ENCODE measurements at places on chromosomes 2 and 18.

DNA sequence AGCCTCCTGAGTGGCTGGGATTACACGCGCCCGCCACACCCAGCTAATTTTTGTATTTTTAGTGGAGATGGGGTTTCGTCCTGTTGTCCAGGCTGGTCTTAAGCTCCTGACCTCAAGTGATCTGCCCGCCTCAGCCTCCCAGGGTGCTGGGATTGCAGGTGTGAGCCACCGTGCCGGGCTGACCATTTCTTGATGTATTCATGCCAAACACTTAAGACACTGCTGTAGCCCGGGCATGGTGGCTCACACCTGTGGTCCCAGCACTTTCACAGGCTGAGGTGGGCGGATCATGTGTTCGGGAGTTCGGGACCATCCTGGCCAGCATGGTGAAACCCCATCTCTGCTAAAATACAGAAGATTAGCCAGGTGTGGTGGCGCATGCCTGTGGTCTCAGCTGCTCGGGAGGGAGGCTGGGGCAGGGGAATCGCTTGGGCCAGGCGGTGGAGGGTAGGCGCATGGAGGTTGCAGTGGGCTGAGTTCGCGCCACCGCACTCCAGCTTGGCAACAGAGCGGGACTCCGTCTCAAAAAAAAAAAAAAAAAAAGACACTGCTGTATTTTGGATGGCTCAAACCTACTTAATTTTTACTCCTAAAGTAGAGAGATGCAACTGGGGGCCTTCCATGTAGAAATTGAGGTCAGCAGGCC lies 140.8 kb downstream of the NUP35 start:
- no peak for DNase-seq

GRCh38 chr2:68806511-68807109 lies 64.6 kb downstream of the BMP10 start:
- no peak for DNase-seq

GRCh38 chr2:205610437-205610836 lies 71.9 kb upstream of the NRP2 start:
- no peak for DNase-seq

DNA sequence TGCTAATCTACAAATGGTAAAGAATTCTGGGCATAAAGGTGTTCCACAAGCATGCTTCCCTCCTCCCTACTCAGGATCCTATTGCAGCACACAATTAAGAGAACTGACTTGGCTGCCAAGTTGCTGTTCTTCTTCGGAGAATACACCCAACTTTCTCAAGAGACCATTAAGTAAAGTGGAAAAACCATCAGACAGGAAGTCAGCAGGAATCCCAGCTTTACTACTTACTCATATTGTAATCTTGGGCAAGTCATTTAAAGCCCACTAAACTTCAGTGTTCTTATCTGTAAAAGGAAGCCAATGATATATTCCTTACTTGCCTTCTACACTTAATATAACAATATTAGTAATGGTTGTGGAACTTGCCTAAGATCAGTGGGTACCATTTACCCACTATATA lies 37.8 kb downstream of the PSTPIP2 start:
- no peak for DNase-seq

DNA sequence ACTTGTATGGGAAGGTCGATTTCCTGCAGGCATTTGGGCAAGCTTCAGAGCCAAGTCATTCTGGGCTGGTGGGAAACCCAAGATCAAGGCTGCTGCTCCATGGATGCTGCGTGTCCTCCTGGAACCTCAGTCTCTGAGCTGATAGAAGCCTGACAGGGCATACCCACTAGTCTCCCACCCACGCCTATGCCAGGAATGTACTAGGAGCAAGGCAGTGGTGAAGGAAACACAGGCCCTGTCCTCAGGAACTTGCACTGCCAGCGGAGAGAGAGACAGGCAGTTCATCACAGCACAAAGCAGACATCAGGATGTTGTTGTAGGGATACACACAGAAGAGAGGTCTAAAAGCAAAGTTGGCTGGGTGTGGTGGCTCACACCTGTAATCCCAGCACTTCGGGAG lies 84.2 kb downstream of the PLB1 start:
- no peak for DNase-seq
